ENCODE measurements at places on chromosomes 5 and 9. TPM values are rescaled to one million over a fixed set of nuclear protein-coding genes. Genes with fewer than 3 reads are reported as not detected.

The C9orf78 gene
- 41.0 TPM for total RNA-seq

The SCGB3A2 gene
- not detected for total RNA-seq

The C9 gene
- total RNA-seq, result 0.36 TPM

The PCDHGC3 gene
- 91.3 TPM for total RNA-seq

The SLC34A3 gene
- total RNA-seq, result not detected

The BBLN gene
- total RNA-seq, result 33.3 TPM

The PKD2L2 gene
- total RNA-seq, result under 0.01 TPM

The KCTD16 gene
- total RNA-seq, result 3.6 TPM

The PCDHA13 gene
- under 0.01 TPM for total RNA-seq

The DPYSL3 gene
- total RNA-seq, result 119 TPM

The OLFM1 gene
- total RNA-seq, result under 0.01 TPM

The MYOZ3 gene
- total RNA-seq, result under 0.01 TPM

The OR1Q1 gene
- total RNA-seq, result not detected

The CCDC192 gene
- total RNA-seq, result not detected

The TGFBI gene
- 2,120 TPM for total RNA-seq
